ENCODE measurements at places on chromosomes 2 and 18.

GRCh38 chr18:79798999-79799370 is 1.2 kb downstream of the KCNG2 start:
- DNase-seq, result no peak

- no peak for DNase-seq
Measured at GRCh38 chr2:239368321-239368720, 32.5 kb downstream of the HDAC4 start.

DNA sequence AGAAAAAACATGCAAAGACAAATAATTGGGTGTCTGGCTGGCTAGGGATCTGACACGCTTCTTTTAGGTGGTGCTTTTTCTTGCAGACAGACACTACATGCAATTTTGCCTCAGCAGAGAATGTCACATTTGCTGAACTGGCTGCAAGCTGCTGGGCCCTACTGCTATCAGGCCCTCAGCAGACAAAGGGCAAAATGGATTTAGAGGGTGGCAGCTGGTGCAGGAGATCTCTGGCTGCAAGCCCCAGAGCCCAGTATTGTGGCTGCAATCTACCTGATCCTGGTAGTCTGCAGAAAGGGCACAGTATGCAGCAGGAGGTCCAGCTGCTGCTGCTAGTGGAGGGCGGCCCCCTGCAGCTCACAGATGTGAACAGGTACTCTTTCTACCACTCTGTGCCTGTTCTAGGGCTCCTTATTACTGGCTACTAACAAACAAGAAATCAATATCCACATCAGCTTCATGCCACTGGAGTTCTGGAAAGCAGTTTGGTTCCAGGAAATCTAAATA is 796.7 kb upstream of the CELF4 start:
- DNase-seq, result no peak

DNA sequence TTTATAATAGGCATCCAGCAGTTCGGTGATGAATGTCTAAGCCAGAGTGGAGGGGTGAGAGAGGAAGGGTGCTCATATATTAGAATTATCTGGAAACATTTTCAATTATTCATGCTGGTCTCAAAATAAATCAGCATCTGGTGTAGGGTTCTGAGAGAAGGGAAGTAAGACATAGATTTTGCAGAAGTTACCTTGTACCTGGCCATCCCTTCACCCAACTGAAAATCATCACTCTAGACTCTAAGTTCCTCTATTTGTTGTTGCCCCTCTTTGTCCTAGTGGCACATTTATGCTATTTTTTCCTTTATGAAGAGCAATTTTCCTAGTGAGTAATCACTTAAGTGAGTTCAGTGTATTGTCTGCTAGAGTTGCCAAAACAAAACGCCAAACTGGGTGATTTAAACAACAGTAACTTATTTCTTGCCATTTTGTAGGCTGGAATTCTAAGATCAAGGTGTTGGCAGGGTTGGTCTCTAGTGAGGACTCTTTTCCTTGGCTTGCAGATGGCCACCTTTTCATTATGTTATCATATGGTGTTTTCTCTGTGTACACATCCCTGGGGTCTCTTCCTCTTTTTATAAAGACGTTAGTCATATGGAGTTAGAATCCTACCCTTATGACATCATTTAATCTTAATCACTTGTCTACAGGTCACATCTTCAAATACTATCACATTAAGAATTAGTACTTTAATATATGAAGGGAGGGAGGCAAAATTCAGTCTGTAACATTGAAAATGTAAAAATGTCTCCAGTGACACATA is 129.9 kb upstream of the KLHL14 start:
- DNase-seq, result no peak

DNA sequence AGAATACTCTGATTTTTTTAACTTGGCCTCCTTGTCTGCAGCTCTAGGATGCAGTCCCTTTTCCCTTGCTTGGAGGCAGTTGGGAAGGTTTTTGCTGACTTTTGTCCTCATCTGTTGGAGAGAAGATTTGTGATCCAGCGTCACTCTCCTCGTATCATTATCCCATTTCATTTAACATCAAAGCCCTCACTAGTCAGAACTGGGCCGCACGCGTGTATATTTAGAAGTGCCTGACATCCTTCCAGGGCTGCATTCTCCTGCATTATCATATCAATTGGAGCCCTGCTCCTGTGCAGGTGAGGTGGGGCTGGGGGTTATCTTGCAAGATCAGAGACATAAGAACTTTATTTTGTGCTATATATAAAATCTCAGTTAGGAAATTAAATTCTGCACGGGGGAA is 435.1 kb upstream of the HS6ST1 start:
- no peak for DNase-seq

GRCh38 chr2:42850016-42850805 is 57.8 kb upstream of the HAAO start:
- no peak for DNase-seq

DNA sequence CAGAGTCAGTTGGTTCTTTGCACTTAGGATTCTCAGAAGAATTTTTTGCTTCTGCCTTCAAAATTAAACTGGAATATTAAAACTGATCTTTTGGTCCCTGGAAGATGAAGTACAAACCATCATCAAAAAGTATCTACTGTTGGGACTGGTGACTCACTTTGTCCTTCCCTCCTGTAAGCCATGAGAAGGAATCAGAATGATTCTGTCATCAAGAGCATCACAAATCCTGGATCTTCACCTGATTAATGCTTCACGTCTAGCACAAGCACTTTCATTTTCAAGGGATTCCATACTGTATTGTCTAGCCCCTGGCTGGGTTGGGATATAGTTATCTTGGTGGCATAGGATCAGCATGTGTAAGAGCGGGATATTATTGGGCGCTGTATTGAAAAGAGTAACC is 69.3 kb upstream of the CYP1B1 start:
- no peak for DNase-seq

DNA sequence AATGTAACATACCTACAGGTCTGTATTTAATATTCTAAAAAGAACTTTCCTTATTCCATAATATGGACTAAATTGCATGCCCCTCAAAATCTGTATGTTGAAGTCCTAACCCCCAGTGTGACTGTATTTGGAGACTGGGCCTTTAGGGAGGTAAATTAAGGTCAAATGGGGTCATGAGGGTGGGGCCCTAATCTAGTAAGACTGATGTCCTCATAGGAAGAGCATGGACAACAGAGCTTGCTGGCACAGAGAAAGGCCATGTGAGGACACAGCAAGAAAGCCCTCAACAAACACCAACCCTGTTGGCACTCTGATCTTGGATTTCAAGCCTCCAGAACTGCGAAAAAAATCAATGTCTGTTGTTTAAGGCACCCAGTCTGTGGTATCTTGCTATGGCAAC is 18.6 kb downstream of the SF3B1 start:
- no peak for DNase-seq

DNA sequence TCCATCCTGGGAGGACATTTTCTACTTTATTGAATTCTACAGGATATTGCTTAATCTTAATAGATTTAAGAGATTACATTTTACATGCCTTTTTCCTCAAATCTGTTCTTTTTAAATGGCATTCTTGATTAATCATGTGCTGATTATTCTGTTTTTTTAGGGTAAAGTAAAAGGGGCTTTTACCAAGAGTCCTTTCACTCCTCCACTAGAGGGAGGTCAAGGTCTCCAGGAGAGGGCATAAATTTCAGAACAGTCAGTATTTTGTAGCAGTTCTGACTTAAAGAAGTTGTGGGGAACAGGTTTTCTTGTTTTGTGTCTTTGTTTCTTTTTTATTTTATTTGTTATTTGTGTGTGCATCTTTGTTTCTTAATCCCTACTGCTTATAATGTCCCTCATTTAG is 25.4 kb downstream of the WDR75 start:
- no peak for DNase-seq

DNA sequence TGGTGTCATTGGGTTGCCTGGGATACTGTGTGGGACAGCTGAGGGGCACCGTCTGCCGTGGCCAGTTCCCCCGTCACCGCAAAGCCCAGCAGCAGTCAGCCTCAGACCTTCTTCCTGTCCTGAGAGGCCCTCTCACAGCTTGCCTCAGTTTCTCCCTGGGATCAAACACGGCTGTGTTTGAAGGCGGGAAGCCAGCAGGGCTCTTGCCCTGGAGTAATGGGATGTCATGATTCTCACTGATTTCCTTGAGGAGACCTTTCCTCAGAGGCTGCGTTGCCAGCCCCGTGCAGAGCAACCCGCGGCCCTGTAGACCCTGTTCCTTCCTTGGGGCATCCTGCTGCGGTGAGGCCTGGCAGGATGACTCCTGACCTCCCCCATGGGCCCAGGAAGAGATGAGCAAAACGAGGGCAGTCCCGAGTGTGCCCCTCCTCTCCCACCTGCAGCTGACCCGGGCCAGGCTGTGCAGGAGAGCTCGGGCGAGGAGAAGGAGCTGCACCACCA is 13.9 kb upstream of the NFATC1 start:
- no peak for DNase-seq

DNA sequence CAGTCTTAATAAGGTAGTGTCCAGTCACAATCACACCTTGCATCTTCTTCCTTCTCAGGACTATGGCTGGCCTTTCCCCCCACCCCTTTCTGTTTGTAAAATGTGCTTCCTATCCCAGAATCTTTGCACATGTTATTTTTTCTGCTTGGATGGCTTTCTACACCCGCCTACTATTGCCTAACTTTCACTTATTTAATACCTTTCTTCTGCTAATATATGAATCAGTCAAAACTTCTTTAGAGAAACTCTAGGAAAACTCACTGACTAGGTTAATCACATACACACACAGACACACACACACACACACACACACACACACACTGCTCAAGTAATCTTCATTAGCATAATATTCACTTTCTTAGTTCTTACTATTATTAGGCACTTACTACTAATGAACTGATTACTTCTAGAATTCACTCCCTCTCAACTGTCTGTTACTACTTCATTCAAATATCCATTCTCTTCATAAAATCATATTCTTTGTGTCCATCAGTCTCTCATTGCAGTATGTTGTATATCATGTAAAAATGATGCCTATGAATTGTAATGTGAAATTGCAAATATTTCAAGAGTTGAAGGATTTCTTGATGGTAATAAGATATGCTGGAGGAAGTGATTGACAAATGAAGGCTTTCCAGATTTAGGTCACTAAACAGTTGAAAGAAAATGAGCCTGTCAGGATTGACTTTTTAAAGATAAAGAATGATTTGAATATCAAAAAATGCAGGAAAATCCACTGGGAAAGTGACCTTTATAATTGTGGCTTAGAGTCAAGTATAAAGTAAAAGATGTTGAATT is 51.2 kb downstream of the CLIP4 start:
- no peak for DNase-seq

DNA sequence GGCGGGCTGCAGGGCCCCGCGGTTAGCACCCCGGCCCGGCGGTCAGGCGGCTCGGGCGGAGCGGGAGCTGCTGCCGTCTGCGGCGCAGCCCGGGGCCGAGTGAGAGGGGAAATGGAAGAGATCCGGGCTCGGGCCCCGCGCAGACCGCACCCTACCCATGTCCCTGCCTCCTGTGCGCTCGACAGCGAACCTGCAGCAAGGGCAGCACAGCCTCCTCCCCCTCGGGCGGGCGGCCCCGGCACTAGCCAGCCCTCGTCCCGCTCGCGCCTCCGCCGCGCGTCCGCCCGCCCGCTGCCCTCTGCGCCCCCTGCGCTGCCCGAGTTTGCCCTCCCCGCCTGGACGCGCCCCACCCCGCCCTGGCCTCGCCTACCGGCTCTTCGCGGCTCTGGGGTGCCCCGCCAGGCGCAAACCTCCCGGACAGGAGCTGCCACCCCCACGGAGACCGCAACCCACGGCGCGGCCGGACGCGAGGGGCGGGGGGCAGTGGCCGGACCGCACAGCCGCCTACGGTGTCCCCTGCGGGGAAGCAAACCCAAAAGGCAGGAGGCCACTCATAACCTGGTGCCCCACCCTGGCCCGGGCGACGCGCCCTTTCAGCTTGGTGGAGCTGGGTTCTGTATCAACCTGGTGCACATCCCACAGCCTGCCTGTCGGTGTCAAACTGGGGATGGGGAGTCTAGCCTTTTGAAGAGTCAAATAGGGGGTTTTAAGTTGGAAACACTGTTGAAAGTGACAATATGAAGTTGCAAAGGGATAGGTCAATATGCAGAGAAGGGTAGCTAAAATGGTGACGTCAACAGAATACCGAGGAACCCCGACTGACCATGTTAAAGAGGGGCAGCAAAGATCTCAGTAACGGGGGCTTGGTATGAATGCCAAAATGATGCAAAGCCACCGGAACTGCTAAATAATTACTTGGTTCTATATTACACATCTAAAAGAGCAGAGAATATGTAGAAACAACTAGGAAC is at the start of gene IHH:
Gene IHH (minus strand): TSS at position 101 of the 971 bp plus-strand sequence. CDS start 454 bp downstream, outside the sequence.
- no peak for DNase-seq

- DNase-seq, result no peak
Measured at GRCh38 chr2:146624430-146625160, 1220.2 kb upstream of the ACVR2A start.

DNA sequence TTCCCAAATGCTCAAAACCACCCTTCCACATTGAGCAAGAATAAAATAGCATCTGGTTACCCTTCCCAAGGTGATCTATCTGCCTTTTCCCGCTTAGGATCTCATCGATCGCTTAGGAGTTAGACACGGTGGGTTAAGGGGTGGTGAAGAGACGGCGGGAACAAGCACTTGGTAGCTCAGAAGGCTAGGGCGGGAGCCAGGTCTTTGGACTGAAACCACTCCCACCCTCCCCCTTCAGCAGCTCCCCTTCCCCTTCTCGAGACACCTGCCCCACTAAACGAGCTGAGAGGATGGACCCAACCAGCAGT is 513 bp downstream of the THOC1 start:
- DNase-seq, result no peak

GRCh38 chr2:227460833-227461232 is 11.1 kb upstream of the AGFG1 start:
- no peak for DNase-seq

DNA sequence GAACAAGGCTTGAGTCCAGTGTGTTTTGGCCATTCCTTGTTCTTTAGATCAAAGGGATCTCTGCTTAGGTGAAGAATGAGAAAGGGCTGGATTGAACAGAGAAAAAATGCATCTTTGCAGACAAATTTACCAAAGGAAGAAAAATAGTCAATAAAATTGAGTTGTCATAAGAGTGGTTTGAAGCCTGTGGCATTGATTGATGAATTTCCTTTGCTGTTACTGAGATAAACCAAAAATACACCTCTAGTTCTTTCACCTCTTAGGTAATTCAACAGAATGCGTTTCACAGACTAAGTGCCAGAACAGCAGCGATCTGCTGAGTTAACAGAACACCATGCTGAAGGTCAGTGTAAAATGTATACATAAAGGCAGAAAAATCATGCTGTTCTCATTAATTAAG is 96.8 kb downstream of the SPHKAP start:
- DNase-seq, result no peak

DNA sequence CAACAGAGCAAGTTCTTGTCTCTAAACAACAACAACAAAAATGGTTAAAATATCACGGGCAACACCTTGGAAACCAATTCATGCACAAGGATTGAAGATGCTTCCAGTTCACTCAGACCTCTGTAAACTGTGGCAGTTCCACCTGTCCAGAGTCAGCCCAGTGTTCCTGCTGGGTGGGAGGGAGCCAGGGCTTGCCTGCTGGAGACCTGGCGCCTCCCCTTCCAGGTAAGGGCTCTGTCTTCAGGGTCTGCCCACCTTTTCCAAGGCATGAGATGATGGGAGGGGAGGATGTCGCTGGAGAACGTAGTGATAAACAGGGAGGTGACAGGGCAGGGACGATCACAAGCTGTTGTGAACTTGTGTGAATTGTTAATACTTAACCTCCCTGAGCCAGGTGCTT is 9.8 kb upstream of the GPC1 start:
- no peak for DNase-seq

GRCh38 chr2:45872211-45872610 is 220.7 kb downstream of the PRKCE start:
- DNase-seq, result no peak
